ENCODE measurements at places on chromosomes 1 and 21.
A peak's percentile ranks its signal among the peaks of the same experiment; 100 is the strongest.

DNA sequence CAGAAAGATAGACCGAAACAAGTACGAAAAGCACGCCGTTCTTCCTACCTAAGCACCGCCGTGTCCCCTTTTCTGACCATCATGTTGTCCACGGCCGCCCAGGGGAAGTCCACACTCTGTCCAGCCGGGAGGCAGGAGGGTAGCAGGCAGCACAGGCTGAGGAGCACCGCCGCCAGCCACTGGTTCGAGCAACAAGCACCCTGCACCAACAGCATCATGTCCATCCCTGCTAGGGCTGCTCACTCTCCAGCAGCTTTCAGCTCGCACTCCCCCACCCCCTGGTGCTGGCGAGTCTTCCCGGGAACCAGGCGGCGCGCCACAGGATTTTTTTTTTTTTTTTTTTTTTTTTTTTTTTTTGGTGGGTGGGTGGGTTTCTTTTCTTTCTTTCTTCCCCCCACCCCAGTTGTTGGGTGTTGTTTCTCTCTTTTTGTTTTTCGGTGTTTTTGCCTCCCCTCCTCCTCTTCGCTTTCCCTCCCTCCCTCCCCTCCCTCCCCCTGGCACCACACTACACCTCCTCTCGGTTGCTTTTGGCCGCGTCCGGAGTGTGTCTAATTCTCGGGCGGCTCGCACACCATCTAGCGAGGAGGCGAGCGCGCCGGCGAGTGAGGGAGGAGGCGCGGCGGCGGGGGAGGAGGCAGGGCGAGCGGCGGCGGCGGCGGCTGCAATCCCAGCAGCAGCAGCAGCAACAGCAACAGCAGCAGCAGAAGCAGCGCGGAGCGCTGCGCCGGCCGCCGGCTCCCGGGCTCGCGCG, at the start of gene NEGR1:
Gene NEGR1 (minus strand): TSS at position 269 of the 751 bp plus-strand sequence.
- peak; percentile 88 for DNase-seq

DNA sequence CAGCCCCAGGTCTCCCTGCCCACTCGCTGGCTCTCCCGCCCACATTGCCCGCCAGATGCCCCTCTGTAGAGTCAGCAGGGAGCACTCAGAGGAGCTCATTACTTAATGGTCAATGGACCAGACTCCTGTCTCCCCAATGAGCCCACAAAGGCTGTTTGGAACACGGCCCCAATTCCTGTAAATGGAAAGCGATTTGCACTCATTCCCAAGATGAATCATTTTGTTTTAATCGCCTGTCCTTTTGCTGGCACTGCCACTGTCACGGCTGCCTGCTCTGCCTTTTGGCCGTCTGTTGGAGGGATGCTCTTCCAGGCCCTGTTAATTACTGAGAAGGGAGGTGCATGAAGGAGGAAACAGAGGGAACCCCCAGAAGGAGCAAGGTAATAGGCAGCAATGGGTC, 44.8 kb upstream of the ATP2B4 start:
- DNase-seq = no peak

- peak; percentile 90 for DNase-seq
Observed at GRCh38 chr1:110783292-110783918, 89.5 kb upstream of the CD53 start.

- peak; percentile 70 for DNase-seq
Observed at GRCh38 chr1:54229281-54229891, 29.4 kb downstream of the MRPL37 start.

GRCh38 chr1:64975127-64975526, 8.8 kb upstream of the JAK1 start:
- DNase-seq = no peak

DNA sequence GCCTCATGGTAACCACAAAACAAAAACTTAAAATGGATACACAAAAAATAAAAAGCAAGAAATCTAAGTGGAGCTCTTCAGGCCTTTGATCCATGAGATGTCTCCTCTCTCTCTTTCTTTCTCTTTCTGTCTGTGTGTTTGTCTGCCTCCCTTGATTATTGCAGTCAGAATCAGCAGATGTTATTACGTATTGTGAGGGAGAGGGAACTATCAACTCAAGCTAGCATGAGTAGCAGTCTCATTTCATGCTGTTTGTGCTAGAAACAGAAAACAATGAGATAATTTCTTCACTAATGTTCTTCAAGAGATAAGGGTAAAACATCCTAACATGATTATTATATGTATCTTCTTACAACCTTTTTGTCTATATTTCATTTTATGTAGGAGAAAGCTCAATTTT, 103.7 kb upstream of the PDC start:
- no peak for DNase-seq

- no peak for DNase-seq
Observed at GRCh38 chr1:37016121-37016520, 18.2 kb downstream of the GRIK3 start.

GRCh38 chr21:34190576-34191321, 117.4 kb downstream of the MRPS6 start:
- peak; percentile 58 for DNase-seq

DNA sequence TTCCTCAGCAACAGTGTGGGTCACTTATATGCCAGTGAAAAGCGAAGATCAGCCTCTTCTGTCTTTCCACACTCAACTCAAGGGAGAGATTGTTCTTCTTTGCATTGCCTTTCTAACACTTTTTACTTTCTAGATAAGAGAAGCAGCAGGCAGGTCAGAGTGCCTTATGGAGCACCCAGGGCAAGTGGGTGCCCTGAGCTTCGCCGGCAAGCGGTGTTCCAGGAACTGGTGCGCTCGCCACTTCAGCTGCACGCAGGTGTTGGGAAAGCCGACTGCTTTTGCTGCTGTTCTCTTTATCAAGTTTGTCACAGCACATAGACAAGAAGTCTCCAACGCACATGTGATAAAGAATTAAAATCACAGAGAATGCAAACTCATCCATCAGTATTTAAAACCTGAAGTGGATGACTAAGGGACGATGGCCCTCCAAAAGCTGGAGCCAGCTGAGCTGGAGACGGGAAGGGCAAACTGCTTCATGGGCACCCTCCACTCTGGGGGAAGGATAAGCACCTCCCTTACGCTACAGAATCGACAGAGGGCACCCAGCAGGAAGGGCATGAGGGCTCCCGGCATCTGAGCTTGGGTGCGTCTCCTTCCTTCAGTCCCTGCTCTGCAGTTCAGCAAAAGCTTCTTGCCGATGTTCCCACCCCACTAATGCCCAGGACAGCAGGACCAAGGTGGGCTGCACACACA, 20.7 kb downstream of the UBE2G2 start:
- DNase-seq = no peak

DNA sequence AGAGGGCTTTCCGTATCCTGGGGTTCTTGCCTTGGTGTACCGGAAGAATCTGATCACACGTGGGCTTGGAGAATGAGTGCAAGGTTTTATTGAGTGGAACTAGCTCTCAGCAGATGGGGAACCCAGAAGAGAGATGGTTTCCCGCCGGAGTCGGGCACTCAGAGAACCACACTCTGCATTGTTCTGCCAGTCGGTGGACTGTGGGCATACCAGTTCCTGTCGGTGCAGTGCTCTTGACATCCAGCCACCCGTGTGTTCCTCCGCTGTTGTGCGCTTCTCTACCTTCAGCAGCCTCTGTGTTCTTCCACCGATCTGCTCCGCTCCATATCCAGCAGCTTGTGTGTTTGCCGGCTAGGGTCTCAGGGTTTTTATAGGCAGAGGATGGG, 10.8 kb upstream of the PPIE start:
- DNase-seq = peak; percentile 54

DNA sequence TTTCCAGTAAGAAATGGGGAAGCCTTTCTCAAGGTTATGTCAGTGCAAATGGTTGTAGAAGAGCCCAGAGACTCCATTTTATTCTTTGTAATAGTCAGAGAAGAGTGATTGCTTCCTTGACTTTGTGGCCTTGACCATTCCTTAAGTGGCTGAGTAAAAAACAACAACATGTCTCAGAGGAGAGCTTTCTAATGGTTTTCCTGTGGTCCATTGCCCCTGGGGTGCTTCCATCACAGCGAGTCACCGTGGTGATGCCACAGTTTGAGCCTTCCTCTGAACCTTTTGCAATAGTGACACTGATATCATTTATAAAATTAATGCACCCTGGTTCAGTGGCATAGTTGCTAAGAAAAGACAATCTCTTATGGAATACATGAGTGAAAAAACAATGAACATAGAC, 38.6 kb downstream of the PAPPA2 start:
- DNase-seq = no peak

DNA sequence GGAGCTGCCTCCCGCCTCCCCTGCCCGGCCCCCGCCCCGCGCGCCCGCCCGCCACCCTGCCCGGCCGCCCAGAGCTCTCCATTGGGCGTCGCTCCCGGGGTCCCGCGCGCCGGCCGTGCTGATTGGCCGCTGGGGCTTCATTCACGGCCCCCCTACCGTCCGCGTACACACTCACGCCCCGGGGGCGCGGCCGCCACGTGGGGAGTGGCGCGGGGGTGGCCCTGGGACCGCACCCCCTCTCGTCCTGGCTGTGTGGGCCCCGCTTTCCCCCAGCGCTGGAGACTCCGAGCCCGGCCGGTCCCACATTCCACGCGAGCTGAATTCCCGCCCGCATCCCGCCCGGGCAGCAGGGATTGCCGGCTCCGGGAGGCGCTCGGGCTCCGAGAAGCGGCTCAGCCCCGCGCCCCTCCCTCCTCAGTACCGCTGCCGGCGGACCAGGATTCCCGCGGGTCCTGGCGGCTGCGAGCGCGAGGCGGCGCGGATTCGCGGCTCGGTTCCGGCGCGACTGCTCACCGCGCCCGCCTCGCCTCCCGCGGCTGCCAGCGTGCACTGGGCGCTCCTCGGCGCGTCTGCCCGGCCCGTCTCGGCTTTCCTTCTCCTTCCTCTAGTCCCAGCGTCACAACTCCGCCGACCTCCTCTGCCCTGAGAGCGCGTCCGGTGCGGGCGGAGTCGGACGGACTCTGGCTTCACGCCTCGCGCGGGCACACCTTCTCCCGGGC, 450 bp upstream of the POU3F1 start:
- DNase-seq = peak; percentile 91

- peak; percentile 74 for DNase-seq
Observed at GRCh38 chr1:84298684-84299535, 2.6 kb upstream of the SAMD13 start.

- no peak for DNase-seq
Observed at GRCh38 chr1:6582370-6582769, 2.6 kb downstream of the ZBTB48 start.

GRCh38 chr1:32918179-32918578, 17.0 kb upstream of the TMEM54 start:
- DNase-seq = no peak

- no peak for DNase-seq
Observed at GRCh38 chr1:56533197-56533596, 46.2 kb downstream of the PLPP3 start.

GRCh38 chr1:35777109-35777508, 7.3 kb upstream of the CLSPN start:
- DNase-seq = no peak

DNA sequence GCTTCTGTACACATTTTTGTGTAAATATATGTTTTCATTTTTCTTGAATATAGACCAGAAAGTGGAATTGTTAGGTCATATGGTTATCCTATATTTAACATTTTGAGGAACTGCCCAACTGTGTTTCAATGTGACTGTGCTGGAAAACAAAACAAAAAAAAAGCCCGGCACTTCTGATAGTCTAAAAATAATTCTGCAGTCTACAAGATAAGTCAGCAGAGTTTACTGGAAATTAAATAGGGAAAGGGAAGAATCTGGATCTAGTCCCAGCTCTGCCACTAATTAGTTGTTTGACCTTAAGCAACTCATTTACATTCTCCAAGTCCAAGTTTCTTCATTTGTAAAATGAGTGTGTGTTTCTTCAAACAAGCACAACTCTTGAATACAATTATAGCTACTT, 869.1 kb upstream of the B3GALT2 start:
- DNase-seq = no peak

DNA sequence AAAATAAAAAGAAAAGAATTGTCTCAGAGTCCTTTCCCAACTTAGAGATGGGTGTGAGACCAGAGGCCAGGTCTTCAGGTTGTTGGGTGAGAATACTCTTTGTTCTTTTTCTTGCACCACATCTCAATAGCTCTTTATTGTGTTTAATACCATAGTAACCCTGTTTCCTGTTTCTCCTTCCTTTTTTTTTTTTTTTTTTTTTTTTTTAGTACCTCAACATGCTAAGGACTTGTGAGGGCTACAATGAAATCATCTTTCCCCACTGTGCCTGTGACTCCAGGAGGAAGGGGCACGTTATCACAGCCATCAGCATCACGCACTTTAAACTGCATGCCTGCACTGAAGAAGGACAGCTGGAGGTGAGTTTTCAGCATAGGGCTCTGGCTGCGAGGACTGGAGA, 24.4 kb downstream of the CELF3 start:
- DNase-seq = peak; percentile 44

GRCh38 chr1:245084551-245084950, 70.2 kb upstream of the KIF26B start:
- DNase-seq = no peak

GRCh38 chr1:151072224-151072623, 1.7 kb downstream of the GABPB2 start:
- DNase-seq = no peak

DNA sequence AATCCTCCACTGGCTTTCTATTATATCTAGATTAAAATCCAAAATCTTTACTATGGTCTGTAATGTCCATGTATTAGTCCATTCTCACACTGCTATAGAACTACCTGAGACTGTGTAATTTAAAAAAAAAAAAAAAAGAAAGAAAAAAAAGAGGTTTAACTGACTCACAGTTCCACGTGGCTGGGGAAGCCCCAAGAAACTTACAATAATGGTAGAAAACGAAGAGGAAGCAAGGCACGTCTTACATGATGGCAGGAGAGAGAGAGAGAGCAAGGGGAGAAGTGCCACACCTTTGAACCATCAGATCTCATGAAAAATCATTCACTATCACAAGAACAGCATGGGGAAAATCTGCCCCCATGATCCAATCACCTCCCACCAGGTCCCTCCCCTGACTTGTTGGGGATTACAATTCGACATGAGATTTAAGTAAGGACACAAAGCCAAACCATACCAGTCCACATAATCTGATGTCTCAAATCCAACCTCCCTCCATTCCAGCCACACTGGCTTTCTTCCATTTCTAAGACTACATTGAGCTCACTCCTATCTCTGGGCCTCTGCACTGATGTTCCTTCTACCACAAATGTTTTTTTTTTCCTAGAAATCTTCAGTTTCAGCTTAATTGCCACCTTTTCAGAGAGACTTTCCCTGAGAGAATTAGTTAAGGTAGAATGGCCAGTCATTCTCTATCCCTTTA, 92.4 kb downstream of the EIF4G3 start:
- DNase-seq = no peak

GRCh38 chr1:246254854-246255253, 252.2 kb downstream of the SMYD3 start:
- DNase-seq = no peak

DNA sequence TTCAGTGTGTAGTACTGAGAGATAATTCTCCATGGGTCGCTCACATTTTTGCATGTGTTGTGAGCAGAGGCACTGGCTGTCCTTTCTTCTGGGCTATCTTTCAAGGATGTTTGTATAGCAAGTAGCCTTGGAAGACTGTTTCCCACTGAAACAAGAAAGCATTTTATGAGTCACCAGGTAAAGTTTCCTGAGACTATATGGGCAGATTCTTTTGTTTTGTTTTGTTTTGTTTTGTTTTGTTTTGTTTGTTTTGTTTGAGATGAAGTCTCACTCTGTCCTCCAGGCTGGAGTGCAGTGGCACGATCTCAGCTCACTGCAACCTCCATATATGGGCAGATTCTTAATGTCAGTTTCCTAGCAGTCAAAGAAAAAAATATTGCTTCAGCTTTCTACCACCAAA, 912.6 kb downstream of the TTLL7 start:
- no peak for DNase-seq

Data from activated CD4-positive, alpha-beta T cell treated with anti-CD3 and anti-CD28 coated beads, Interleukin-2, amount 10 ng/mL, durations not matched to agents 24 days and 14 days (primary cell).